GM18507 (cell line): ENCODE measurements at places on chromosomes 7 and 10.

DNA sequence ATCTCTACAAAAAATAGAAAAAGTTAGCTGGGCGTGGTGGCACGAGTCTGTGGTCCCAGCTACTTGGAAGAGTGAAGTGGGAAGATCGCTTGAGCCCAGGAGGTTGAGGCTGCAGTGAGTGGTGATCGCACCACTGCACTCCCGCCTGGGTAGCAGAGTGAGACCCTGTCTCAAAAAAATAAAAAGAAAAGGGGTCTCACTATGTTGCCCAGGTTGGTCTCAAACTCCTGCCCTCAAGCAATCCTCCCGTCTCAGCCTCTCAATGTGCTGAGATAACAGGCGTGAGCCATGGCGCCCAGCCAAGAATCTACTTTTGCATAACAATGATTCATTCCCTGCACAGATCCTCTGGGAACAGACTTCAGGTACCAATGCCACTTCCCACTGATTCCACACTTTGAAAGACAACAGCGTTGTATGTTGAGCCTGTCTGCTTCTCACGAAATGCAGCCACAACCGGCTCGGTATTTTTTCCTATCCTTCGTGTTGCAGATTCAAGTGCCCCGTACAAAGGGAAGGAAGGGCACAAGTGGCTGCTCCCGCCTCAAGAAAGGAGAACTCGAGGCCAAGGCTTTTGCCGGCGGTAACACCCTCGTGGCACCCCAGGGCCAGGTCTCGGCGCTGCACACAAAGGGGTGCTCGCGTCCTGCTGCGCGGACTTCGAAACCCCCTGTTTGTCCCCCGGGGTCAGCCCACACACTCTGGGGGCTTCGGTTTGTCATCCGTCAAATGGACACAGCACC lies 745 bp downstream of the DAGLB start:
- DNase-seq = no peak

GRCh38 chr10:21261842-21262294 lies 263.6 kb downstream of the SKIDA1 start:
- DNase-seq = no peak

GRCh38 chr10:29151005-29151404 lies 137.9 kb upstream of the LYZL1 start:
- no peak for DNase-seq

- DNase-seq = no peak
Observed at GRCh38 chr7:141167381-141167964, 93.6 kb downstream of the TMEM178B start.

DNA sequence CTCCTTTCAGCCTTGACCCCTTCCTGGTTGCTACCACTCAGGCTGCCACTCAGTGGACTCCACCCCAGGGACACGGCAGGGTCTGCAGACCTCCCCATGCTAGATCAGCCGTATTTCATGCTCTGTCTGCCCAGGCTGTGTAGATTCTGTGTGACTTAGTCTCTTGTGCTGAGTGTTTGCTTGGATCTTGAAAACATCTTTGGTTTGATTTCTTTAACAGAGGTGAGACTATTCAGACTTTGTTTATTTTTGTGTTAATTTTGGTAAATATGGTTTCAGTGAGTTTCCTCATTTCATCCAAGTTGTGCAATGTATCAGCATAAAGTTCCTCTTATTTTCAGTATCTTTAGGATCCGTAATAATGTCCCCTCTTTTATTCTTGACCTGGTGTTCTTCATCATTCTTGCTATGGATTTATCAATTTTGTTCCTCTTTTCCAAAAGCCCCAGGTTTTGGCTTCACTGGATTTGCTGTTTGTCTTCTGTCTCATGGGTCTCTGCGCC lies 21.2 kb upstream of the PWWP2B start:
- no peak for DNase-seq

GRCh38 chr7:79334841-79335240 lies 118.6 kb downstream of the MAGI2 start:
- DNase-seq = no peak
